ENCODE measurements at places on chromosomes 4 and X.

DNA sequence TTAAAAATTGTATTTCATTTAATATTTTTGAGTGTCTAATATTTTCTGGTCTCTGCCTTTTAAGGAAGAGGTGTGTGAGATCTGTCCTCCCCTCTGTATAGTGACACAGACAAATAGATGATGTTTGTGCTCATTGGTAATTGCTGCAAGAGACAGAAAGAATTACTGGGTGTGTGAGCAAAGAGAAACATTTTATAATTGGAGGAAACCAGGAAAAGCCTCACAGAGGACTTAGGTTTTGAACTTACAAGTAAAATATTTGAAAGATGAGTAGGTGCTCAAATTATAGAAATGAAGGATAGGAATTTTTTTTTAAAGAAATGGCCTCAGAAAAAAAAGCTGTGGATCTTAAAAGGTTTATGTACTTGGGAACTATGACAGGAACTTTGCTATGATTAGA lies 149.8 kb downstream of the SPCS3 start:
- no peak for DNase-seq

GRCh38 chr4:126306152-126306869 lies 991.6 kb downstream of the FAT4 start:
- no peak for DNase-seq

- DNase-seq: no peak
Observed at GRCh38 chr4:106986486-106986885, 49.6 kb downstream of the DKK2 start.

GRCh38 chr4:1727117-1728031 lies 6.1 kb downstream of the TACC3 start:
- DNase-seq: no peak

- DNase-seq: no peak
Observed at GRCh38 chrX:18733287-18733686, 25.8 kb downstream of the PPEF1 start.

GRCh38 chrX:132461886-132462285 lies 27.0 kb downstream of the MBNL3 start:
- no peak for DNase-seq

- no peak for DNase-seq
Observed at GRCh38 chr4:164531336-164531735, 222.6 kb upstream of the SMIM31 start.

- DNase-seq: peak; percentile 19
Observed at GRCh38 chr4:72112514-72113156, 80.8 kb downstream of the NPFFR2 start.

- peak; percentile 7 for DNase-seq
Observed at GRCh38 chr4:183098019-183098722, 886 bp upstream of the WWC2 start.

DNA sequence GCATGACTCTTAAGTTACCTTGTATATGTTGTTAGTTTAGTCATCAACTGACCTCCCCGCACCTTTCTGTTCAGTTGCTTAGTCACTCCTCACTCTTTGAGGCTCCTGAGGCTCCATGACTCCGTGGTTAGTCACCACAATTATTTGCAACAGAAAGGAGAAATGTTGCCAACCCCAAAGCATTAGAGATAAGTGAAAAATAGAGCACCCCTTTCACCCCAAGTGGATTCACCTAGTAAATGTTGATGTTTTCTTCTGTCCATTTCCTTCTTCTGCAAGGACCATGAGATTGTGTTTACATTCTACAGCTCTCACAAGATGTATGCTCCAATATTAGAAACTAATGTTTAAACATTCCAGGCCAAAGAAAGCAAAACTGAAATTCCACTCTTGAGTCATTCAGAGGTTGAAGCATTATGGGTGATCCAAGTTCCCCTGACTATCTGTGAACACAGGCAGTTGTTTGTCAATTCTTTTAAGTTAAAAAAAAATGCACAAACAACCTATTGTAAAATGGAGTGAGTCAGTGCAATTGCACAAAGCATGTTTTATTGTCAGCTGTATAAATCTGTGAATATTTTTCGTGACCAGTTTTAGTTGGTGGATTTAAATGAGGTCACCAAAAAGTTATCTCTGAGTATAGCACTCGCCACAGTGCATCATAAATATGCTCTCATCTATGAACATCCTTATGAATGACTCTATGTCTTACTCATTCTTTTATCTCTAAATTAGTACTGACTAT lies 552.4 kb upstream of the MAGEB2 start:
- DNase-seq: no peak

GRCh38 chr4:168928875-168929274 lies 81.2 kb downstream of the CBR4 start:
- no peak for DNase-seq

- no peak for DNase-seq
Observed at GRCh38 chr4:20109391-20109790, 142.3 kb upstream of the SLIT2 start.

Data from stimulated activated CD4-positive, alpha-beta T cell treated with anti-CD3 and anti-CD28 coated beads, Interleukin-1b, Interleukin-23, amount 100 ng/mL, for 48 hours (primary cell).